ENCODE measurements at places on chromosomes 6 and 20. TPM values are rescaled to one million over a fixed set of nuclear protein-coding genes. Genes with fewer than 3 reads are reported as not detected.

DNA sequence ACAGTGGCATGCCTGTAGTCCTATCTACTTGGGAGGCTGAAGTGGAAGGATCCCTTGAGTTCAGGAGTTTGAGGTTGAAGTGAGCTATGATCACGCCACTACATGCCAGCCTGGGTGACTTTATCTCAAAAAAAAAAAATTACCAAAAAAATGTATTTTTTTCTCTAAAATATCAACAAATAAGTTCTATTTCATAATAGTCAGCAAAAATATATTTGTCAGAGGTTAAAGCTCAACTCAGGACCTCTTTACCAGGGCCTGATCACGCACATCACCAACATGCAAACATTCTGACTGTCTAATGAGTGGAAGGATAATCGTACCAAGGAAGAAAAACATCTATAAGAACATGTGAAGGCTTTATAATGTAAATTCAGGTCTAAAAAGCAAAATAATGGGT lies 387.0 kb downstream of the SYNE1 start:
- no peaks in the 10 kb centered on the region for H3K4me1 ChIP-seq
- H3K27me3 ChIP-seq = no peaks in the 10 kb centered on the region
- no peak overlapping the region for H3K4me3 ChIP-seq
- H3K36me3 ChIP-seq = peaks cover 13% of the 10 kb centered on the region
- H3K27ac ChIP-seq = no peak overlapping the region

- H3K36me3 ChIP-seq = no peaks in the 10 kb centered on the region
- H3K4me1 ChIP-seq = no peaks in the 10 kb centered on the region
- H3K27ac ChIP-seq = no peak overlapping the region
- DNase-seq = no peak
- no peak overlapping the region for H3K4me3 ChIP-seq
Observed at GRCh38 chr20:22630701-22631100, 46.3 kb upstream of the FOXA2 start.

DNA sequence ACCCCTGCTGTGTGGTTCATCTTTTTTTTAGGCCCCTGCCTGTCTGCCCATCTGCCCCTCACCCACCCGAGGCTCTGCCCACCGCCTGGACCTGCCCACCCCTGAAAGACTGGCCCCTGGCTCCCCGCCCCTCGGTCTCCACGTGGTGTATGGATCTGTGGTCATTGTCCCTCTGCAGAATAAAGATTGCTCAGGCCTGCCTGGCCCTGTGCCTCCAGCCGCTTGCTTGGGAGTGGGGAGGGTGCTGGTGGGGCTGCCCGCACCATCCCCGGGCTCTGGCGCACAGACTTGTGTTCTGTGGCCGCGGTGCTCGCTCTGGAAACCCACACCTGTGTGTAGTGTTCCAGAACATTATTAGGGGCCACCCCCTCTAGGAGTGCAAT lies 1.6 kb downstream of the MAP1LC3A start:
- peaks cover 10% of the 10 kb centered on the region for H3K4me1 ChIP-seq
- no peak for DNase-seq
- no peaks in the 10 kb centered on the region for H3K27me3 ChIP-seq

- peaks cover 63% of the 10 kb centered on the region for H3K27me3 ChIP-seq
- DNase-seq = no peak
- no peaks in the 10 kb centered on the region for H3K4me1 ChIP-seq
- no peak overlapping the region for H3K4me3 ChIP-seq
- no peaks in the 10 kb centered on the region for H3K36me3 ChIP-seq
Observed at GRCh38 chr20:20373091-20373571, 5.2 kb downstream of the INSM1 start.

GRCh38 chr6:27161946-27162603 lies 85.4 kb upstream of the PRSS16 start:
- no peak overlapping the region for H3K4me3 ChIP-seq
- H3K27me3 ChIP-seq = no peaks in the 10 kb centered on the region
- H3K36me3 ChIP-seq = no peaks in the 10 kb centered on the region

- H3K4me1 ChIP-seq = peaks cover 8% of the 10 kb centered on the region
- H3K27me3 ChIP-seq = no peaks in the 10 kb centered on the region
- no peak overlapping the region for H3K27ac ChIP-seq
- H3K36me3 ChIP-seq = peaks cover 21% of the 10 kb centered on the region
- no peak for DNase-seq
Observed at GRCh38 chr6:125273965-125274364, 27.8 kb downstream of the HDDC2 start.

DNA sequence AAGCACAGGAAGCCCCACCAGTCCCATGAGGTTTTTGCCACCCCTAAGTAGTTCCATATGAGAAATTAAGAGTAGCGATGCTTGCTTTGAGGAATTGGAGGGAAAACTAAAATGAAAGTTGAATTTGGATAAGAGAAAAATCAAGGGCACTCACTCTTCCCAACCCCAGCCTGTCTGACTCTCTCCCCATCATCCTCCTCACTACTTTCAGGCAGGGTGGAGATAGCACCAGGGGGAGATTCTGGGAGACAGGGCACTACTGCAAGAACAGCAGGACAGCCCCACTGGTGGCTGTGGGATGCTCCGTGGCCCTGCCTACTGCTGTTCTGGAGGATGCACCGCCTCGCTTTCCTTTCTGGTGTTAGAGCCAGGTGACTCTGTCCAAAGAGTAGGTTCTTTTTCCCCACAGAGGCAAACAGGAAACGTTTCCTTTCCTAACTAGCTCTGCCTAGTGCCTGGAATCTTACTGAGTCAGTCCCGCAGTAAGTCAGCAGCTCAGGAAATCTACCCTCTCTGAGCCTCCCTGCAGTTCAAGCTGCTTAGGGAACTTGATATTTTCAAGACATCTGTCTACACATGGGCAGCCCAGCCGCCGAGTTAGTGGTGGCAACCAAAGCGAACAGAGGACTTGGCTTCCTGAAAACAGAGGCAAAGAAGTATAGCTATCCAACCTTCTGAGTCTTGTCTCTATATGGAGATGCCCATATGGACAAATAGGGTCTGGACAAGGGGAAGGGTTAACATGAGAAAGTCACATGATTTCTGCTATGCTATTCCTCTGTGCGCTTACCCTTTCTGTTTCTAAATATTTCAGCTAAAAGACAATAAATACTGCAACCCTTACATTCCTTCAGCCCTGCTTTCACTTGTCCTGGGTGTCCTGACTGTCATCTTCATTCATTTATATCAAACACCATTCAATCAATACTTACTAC lies 11.4 kb downstream of the HLA-E start:
- DNase-seq = no peak
- peaks cover 3% of the 10 kb centered on the region for H3K4me1 ChIP-seq
- peak overlapping the region; percentile 61 for H3K27ac ChIP-seq
- H3K4me3 ChIP-seq = peak overlapping the region; percentile 6
- H3K36me3 ChIP-seq = no peaks in the 10 kb centered on the region

DNA sequence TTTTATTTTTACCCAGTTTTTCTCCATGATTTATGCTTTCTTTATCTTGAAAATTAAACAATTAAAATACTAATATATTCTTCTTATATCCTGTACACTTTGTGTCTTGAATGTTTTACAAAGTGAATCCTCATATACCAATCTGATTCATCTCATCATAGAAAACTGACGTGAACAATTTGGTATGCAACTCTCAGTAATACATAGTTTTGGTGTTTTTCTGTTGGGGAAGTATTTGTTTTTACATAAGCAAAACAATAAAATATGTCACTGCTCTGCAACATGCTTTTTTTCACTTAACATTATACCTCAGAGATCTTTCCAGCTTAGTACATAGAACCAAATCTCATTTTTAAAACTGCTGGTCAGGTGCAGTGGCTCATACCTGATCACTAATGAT lies 14.7 kb downstream of the DNAAF9 start:
- no peak for DNase-seq
- H3K4me1 ChIP-seq = peaks cover 20% of the 10 kb centered on the region
- no peak overlapping the region for H3K4me3 ChIP-seq
- H3K27me3 ChIP-seq = no peaks in the 10 kb centered on the region

GRCh38 chr6:158894193-158894592 lies 75.0 kb upstream of the EZR start:
- no peaks in the 10 kb centered on the region for H3K4me1 ChIP-seq
- no peaks in the 10 kb centered on the region for H3K27me3 ChIP-seq
- no peak overlapping the region for H3K4me3 ChIP-seq
- H3K27ac ChIP-seq = no peak overlapping the region

DNA sequence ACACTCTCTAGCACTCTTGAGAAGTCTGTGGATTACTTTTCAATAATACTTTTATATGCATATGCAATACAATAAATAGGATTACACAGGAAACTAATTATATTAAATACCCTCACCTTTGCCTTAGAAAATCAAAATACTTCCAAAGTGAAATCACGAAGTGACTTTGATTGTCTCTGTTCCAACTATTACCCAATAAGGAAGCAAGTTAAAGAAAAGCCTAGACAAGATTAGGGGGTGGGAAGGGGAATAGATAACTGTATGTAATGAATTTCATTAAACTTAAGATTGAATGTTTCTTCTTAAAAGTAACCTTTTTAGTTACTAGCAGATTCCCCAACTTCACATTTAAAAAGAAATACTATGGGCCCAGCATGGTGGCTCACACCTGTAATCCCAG lies 66.6 kb upstream of the SOX4 start:
- no peak overlapping the region for H3K4me3 ChIP-seq
- H3K27ac ChIP-seq = no peak overlapping the region
- no peaks in the 10 kb centered on the region for H3K27me3 ChIP-seq
- H3K36me3 ChIP-seq = no peaks in the 10 kb centered on the region

- no peak for DNase-seq
- H3K36me3 ChIP-seq = no peaks in the 10 kb centered on the region
- H3K27me3 ChIP-seq = peaks cover 3% of the 10 kb centered on the region
Observed at GRCh38 chr6:3581469-3581868, 124.6 kb upstream of the SLC22A23 start.

The CITED2 gene
- 181 TPM for total RNA-seq

The SLCO4A1 gene
- 1.00 TPM for total RNA-seq

The CLPSL2 gene
- not detected for total RNA-seq

The KCNS1 gene
- total RNA-seq = not detected

The BTN1A1 gene
- total RNA-seq = not detected

The PACRG gene
- total RNA-seq = 9.7 TPM

The ADGRB3 gene
- 1.3 TPM for total RNA-seq

All from heart left ventricle (tissue), 16 donors.